ENCODE measurements at places on chromosomes 2 and 18.

DNA sequence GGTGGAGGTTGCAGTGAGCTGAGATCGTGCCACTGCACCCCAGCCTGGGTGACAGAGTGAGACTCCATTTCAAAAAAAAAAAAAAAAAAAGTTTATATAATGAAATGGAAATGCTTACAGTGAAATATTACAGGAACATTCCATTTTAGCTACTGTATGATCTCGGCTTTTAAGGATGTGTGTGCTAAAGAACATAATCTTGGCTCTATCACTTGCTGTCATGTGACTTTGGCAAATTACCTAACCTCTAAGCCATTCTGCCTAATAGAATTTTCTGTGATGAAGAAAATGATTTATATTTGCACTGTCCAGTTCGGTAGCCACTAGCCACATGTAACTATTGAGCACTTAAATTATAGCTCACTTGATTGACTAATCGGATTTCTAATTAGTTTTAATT lies 36.3 kb downstream of the SMAD4 start:
- DNase-seq = no peak

GRCh38 chr2:31055938-31056337 lies 82.3 kb downstream of the GALNT14 start:
- no peak for DNase-seq

GRCh38 chr2:10471046-10471571 lies 23.0 kb upstream of the ODC1 start:
- DNase-seq = no peak

DNA sequence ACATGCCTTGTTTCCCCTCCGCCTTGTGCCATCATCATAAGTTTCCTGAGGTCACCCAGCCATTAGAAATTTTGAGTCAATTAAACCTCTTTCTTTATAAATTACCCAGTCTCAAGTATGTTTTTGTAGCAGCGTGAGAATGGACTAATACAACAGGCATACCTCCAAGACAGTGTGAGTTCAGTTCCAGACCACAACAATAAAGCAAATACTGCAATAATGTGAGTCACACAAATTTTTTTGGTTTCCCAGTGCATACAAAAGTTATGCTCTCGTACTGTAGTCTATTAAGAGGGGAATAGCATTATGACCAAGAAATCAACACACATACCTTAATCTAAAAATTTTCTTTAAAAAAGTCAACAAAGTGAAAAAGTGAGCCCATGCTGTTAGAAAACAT lies 217.2 kb downstream of the NR4A2 start:
- DNase-seq = no peak

GRCh38 chr2:129233751-129234406 lies 745.6 kb upstream of the RAB6C start:
- DNase-seq = peak; percentile 22

DNA sequence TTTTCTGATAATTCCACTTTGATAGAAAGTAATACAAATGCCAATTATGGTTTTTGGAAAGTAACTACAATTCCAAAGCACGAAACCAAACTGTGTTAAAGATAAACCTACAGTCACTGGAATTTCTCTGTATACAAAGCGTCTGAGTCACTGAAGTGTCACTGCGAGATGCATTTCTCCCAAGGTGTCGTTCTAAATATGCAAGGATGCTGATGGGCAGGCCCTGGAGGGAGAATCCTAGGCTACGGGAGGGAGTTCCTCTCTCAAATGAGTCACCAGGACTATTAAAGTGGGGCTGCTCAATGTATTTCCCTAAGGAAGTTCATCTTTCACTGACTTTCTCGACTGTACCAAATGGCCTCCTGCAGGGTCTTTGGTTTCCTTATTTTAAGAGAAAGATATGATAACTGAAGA lies 163.8 kb upstream of the STK17B start:
- no peak for DNase-seq

- no peak for DNase-seq
Observed at GRCh38 chr2:235472443-235472842, 21.4 kb upstream of the AGAP1 start.

DNA sequence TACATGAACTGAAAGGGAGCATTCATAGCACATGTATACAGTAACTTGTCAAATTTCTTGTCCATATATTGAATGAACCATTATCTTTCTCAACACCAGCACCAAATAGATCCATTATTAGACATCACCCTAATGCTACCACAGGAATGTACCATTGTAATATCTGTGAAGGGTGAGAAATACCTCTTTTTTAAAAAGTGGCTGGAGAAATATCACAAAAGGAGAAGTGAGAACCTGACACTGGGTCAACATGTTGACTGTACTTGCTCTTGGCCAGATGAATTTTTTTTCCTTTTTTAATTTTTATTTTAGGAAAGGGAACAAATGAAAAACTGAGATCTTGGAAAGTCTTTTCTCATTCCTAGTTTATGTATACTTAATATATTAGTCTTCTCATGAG lies 63.5 kb downstream of the CAVIN2 start:
- peak; percentile 14 for DNase-seq

DNA sequence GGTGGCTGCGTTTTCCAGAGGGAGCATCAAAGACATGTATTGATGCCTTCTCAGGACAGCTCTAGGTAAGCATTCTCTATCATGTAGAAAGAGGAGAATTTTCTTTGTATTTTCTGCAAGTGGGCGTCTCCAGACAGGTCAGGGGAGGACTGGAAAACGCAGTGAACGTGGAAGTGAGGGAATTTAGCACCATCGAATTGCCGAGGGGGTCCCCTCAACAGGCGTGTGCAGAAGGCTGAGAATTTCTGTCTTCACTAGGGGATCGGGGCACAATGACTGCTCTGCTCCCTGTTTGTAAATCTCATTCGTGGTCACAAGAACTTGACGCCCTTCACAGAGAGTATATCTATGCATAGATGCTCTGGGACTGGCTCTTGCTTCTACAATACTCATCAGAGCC lies 5.0 kb upstream of the NTSR2 start:
- DNase-seq = no peak

DNA sequence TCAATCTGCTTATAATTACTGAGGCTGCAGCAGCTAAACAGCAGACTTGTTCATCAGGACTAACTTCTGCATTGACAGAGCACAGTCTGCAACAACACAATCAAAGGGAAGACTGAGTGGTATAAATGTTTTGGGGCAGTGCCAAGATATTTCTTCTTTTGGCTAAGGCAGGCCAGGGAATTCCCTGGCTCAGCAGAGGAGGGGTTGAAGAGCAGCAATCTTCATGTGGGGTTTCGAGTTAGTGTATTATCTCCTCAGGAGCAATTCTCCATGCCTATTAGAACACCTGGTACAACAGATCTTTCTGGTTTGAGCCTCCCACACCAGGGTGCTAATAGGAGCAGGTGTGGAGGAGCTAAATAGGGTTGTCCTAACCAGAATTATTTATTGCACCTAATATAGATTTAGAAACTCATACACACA lies 103.0 kb upstream of the STK17B start:
- peak; percentile 16 for DNase-seq

GRCh38 chr2:235599596-235600338 lies 105.9 kb downstream of the AGAP1 start:
- DNase-seq = no peak

GRCh38 chr18:32771871-32772580 lies 797 bp downstream of the KLHL14 start:
- peak; percentile 37 for DNase-seq

DNA sequence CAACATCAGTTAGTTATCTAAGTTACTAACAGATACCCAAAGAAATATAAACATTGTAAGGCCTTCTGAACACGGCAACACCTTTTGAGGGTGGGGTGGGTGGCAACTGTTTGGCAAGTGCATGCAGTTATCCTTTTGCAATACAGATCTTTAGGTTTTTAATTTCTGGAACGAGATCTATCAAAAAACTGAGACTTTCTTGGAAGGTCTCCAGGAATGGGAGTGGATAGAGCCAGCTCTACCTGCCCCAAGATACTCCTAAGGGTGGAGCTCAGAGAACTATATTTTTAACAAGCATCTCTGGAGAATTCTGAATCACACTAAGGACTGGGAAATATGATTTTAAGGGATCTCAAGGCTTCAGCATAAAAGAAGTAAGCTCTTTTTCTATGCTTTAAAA lies 11.4 kb upstream of the GALNT1 start:
- no peak for DNase-seq
